NCI-H446 (cell line): ENCODE measurements at places on chromosomes 2 and 18.

GRCh38 chr18:23870676-23871380 is 143.7 kb upstream of the TTC39C start:
- DNase-seq = no peak

- DNase-seq = no peak
Observed at GRCh38 chr2:2022941-2023586, 278.7 kb upstream of the PXDN start.

- peak; percentile 16 for DNase-seq
Observed at GRCh38 chr2:119049968-119050704, 108.1 kb downstream of the MARCO start.

DNA sequence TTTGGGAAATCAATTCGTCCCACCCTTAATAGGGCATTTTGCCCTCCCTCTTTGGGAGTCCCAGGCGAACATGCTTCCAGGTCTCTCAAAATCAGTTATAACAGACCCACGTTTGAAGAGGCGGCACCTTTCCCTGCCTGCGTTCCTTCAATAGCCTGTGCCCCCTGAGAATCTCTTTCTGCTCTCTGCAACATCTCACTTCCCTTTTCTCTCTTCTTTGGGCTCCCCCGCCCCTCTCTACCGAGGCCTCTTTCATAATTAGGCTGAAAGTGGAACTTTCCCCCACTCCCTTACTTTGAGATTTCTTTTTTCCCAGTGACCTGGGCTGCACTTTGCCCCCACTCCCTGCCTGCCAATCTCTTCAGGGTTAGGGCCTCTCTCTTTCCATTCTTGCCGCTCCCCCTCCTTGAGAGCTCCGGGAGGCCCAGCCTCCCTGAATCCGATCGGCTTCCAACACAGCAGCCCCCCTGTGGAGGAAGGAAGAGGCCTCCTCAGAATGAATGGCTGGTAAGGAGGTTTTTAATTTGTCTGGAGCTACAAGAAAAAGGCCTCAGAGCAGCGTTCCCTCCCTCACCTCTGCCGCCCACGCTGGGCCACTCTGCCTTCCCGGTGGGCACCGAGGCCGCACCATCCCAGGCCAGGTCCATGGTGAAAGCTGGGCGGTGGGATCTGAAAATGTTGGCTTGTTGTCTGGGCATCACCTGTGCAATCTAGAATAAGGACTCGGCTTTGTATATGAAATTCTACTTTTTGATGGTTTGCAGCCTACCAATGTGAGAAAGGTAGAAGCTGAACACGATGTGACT is 162.6 kb upstream of the SIX3 start:
- DNase-seq = no peak

- no peak for DNase-seq
Observed at GRCh38 chr2:134676960-134677359, 41.8 kb downstream of the TMEM163 start.

DNA sequence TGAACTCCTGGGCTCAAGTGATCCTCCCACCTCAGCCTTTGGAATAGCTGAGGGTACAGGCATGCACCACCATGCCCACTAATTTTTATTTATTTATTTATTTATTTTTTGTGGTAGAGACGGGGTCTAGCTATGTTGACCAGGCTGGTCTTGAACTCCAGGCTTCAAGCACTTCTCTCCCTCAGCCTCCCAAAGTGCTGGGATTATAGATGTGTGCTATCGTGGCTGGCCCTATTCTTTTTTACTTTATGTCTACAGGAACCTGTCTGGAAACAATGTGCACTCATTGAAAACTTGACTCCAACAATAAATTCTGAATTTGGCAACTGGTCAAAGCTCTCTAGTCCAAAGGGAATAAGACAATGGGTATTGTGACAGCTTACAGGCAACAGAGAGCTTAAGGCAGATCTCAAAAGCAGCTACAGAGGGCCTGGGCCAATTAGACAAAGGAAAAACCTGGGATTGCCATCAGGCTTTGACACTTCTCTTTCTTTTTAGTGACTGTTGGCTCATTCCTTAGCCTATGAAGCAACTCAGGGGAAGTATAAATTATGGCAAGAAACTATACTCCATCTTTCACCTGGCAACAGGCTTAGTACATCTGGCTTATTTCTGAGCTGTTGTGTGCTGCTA is 55.1 kb upstream of the RAPGEF4 start:
- peak; percentile 2 for DNase-seq
